Spinal cord (tissue), 10 donors: ENCODE measurements at places on chromosomes 16 and 17. TPM values are rescaled to one million over a fixed set of nuclear protein-coding genes. Genes with fewer than 3 reads are reported as not detected.

The IRX5 gene
- polyA plus RNA-seq, result 9.5 TPM

The MYL11 gene
- polyA plus RNA-seq, result 11.4 TPM

The FGF11 gene
- polyA plus RNA-seq, result 42.2 TPM

The EIF3C gene
- 475 TPM for polyA plus RNA-seq

The RAB11FIP3 gene
- polyA plus RNA-seq, result 89.3 TPM

The SPIRE2 gene
- 51.3 TPM for polyA plus RNA-seq

The KRTAP2-3 gene
- not detected for polyA plus RNA-seq

The CTRB1 gene
- not detected for polyA plus RNA-seq

The OTOP2 gene
- polyA plus RNA-seq, result not detected

The KCNJ16 gene
- 78.8 TPM for polyA plus RNA-seq

The CMTM2 gene
- 0.48 TPM for polyA plus RNA-seq

The KRTAP4-4 gene
- polyA plus RNA-seq, result not detected

The RHBDF1 gene
- 34.4 TPM for polyA plus RNA-seq

The ANKRD40CL gene
- 0.63 TPM for polyA plus RNA-seq

The GGA3 gene
- polyA plus RNA-seq, result 57.5 TPM

The RDM1 gene
- polyA plus RNA-seq, result 2.4 TPM

The CCL15 gene
- 0.23 TPM for polyA plus RNA-seq

The C17orf50 gene
- 0.68 TPM for polyA plus RNA-seq

The ABCC6 gene
- 1.3 TPM for polyA plus RNA-seq

The ITPRIPL2 gene
- polyA plus RNA-seq, result 7.1 TPM

The ASPA gene
- polyA plus RNA-seq, result 6.9 TPM

The PIMREG gene
- polyA plus RNA-seq, result 23.0 TPM

The SKAP1 gene
- 32.3 TPM for polyA plus RNA-seq

The YPEL3 gene
- polyA plus RNA-seq, result 131 TPM

The OR2C1 gene
- 0.48 TPM for polyA plus RNA-seq

The TNS4 gene
- polyA plus RNA-seq, result 0.29 TPM

The TERB1 gene
- polyA plus RNA-seq, result 0.35 TPM

The IGSF6 gene
- 6.8 TPM for polyA plus RNA-seq

The TMEM132E gene
- 28.3 TPM for polyA plus RNA-seq

The ADAM11 gene
- polyA plus RNA-seq, result 20.8 TPM

The CHST4 gene
- 0.27 TPM for polyA plus RNA-seq

The SULT1A2 gene
- 1.4 TPM for polyA plus RNA-seq
